ENCODE measurements at places on chromosomes 3 and 15.

GRCh38 chr3:64638981-64639481, 48.8 kb downstream of the ADAMTS9 start:
- no peak for DNase-seq

DNA sequence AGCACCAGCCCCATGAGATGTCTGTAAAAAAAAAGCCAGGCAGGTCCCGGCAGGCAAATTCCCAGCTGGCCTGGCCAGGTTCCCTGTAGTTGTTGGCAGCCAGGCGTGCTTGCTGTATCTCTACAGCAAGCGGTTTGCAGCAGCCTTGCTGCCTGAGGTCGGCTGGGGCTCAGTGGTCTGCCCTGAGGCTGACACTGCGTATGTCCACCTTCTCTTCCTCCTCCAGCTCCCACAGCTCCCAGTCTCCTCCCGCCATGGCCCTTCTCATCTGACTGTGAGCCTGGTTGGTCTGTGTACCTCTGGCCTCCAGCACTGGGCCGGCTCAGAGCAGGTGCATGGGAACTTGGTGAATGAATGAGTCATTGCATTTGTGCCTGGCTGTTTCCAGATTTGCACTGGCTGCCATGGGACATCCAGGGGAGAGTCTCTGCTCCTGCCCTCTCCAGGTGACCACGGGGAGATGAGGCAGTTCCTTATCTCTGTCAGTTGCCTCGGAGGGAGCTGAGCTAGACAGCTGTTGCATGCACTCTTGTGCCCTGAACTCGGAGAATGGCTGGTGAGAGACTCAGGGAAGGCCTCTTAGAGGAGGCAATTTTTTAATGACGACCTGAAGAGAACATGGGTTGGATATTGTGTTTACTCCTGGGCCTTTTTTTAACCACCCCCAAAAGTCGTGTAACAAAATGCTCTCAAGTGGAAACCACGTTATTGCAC, 43.0 kb downstream of the SPSB4 start:
- DNase-seq: no peak

DNA sequence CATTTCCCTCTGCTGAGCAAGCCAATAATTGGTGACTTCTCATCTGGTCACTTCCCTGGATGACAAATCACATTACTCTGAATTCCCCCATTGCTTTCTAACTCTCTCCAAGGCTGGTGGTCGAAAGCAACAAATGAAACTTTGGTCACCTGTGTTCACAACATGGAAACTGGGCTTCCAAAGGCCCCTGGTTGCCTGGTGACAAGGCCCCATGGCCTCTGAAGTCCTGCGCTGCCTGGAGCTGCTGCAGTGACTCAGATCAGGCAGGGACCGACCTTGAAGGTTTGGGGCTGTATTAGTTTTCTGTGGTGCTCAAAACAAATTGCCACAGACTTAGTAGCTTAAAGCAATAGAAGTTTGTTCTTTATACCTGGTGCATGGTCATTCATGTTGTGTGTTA, 345.3 kb downstream of the WDR72 start:
- no peak for DNase-seq

DNA sequence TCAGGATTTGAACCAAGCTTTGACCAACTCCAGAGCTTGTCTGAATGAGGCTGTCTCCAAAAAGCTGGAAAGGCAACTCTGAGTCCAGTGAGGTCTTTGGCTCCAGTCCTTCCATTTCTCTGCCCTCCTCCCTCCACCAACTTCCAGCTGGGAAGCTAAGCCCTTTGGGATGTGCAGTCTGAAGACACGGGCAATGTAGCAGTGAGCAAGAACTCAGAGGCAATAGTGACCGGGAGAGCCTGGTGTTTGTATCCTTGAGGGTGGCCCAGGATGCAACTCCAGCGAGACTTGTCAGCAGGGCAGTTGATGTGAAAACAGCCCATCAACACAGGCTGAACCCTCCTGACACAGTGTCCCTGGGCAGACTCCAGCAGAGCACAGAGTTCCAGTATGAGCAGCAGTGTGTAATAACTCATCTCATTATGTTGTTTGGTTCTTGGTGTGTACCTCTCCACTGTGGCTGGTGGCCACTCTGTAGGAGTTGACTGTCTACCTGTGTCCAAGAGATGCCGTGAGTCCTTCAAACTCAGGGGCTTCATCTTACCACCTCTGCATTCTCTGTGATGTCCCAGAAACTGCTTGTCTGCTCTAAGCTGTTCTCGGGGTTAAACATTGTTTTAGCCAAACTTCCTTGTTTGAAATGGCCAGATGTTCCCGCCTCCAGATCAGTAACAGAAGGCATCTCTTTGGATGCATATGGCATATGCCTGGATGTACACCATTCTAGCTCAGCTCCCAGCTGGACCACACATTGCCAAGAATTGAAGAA, 6.6 kb downstream of the CDCP1 start:
- DNase-seq: no peak

- DNase-seq: no peak
Measured at GRCh38 chr3:120907659-120908029, 361 bp upstream of the STXBP5L start.

- no peak for DNase-seq
Measured at GRCh38 chr3:175274474-175275218, 415.5 kb downstream of the NAALADL2 start.

GRCh38 chr15:36722555-36722954, 143.1 kb downstream of the CDIN1 start:
- DNase-seq: no peak

DNA sequence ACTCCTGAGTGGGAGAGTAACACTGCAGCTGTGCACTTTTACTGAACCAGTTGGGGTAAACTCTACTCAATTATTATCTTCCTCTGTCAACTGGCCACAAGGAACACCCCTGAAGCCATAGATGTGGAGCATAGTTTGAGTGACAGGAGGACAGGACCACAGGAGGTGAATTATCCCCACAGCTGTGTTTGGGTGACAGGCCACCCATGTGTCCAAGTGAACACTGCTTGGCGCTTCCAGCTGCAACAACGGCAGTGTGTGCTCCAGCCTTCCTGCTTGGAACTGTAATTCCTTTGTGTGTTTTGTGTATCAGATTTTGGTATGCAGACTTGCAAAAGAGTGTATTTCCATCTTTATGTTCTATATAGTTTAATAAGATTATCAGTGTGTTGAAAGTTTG, 20.2 kb upstream of the TSPAN3 start:
- no peak for DNase-seq

DNA sequence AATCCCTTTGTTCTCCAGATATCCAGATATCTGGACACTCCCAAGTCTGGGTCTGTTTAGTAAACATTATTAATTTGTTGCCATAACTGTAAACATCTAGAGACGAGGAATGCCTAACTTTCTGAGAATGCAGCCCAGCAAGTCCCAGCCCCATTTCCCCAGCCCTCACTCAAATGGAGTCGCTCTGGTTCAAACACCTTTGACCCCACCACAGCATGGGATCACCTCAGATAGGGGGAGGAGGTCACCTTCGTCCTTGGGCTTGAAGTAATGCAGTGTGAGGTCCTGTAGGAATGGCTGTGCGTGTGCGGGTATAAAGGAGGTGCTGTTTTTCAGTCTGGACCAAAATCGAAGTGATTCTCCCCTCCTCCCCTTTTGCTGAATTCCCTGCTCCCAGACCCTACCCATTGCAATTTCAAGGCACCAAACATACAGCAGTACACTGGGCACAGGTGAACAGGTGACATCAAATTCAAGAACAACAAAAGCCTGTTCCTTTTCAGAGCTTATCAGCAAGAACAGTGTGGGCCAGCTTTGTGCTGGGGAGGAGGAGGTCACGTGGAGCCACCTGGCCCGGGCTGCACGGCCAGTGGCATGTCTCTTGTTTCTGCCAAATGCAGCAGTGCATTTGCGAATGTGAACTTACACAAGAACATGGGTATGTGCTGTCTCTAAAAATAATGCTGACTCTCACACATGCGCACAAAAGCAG, 57.5 kb upstream of the TRPM1 start:
- no peak for DNase-seq

DNA sequence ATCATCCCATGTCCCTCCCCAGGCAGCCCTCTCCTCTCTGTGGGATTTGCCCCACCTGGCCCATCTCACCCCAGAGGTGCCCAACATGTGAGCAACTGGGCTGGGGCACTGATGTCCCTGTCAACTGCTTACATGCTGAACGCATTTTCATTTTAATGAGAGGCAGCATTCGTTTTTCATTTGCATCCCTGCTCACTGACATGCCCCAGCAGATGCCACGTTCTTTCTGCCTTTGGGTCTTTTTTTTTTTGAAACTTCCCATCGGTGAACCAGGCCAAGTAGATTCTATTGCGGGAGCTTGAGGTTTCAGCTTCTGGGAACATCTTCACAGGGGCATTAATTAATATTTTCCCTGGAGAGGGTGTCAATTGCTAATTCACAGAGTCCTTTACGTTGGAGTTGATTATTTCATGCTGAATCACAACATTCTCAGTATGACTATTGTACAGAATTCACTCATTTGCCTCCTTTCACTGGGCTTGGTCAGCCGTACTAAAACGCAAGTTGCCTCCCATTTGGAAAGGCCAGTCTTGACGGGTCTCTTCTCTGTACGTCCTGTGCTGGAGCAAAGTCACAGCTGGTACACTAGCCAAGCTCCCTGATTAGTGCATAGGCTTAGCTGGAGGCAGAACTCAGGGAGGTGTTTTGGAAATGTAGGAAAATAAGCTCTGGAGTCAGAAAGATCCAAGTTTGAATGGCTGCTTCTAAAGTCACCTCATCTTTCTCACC, 69.8 kb downstream of the CHRNA7 start:
- DNase-seq: no peak

DNA sequence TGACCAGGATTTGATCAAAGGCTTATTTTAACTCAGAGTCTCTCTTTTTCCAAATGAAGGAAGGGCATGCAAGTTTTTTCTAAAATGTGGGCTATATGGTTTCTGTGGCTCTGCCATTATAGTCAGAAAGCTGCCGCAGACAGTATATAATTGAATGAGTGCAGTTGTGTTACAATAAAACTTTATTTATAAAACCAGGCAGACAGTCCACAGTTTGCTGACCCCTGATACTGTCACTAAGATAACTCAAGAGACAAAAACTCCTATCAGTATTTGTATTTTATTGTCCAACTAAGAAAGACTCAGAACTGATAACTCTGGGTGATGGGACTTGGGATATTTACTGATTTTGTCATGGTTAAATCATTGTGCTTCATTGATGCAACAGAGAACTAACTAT, 4.9 kb downstream of the ALDH1A2 start:
- no peak for DNase-seq

GRCh38 chr3:40377822-40378221, 9.2 kb upstream of the ENTPD3 start:
- no peak for DNase-seq

- no peak for DNase-seq
Measured at GRCh38 chr3:162842549-162843216, 1346.1 kb downstream of the OTOL1 start.

GRCh38 chr3:114712728-114713492, 419.1 kb downstream of the TIGIT start:
- no peak for DNase-seq

DNA sequence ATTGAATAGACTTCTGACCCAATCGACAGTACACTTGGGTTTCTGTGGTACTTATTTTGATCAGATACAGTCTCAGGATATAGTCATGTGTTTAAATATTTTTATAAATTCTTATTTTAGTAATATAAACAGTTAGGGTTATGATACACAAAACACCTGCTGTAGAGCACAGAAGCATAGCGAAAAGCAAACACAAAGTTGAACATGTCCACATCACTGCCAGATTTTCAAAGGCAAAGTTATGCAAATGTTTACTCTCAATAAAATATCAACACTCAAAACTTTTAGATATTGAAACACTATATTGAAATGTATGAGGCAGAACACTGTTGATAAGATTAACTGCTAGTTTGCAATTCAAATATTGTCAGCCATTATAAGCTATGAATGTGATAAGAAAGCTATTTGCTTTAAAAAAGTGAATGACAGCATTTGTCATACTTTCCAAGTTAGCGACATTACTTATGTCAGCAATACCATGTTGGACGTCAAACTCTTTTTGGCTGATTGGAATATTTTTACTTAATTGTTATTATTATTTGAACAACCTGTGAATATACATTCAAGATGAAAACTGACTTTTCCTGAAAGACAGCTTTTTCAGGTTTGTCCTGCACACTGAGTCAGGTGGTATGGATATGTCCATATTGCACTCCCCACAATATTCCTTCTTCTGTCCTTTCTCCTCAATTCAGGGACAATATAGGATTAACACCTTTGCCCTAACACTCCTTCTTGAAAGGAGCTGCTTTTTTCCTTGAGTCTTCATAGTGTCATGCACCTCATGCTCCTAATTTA, 367.1 kb downstream of the EPHA3 start:
- DNase-seq: no peak

DNA sequence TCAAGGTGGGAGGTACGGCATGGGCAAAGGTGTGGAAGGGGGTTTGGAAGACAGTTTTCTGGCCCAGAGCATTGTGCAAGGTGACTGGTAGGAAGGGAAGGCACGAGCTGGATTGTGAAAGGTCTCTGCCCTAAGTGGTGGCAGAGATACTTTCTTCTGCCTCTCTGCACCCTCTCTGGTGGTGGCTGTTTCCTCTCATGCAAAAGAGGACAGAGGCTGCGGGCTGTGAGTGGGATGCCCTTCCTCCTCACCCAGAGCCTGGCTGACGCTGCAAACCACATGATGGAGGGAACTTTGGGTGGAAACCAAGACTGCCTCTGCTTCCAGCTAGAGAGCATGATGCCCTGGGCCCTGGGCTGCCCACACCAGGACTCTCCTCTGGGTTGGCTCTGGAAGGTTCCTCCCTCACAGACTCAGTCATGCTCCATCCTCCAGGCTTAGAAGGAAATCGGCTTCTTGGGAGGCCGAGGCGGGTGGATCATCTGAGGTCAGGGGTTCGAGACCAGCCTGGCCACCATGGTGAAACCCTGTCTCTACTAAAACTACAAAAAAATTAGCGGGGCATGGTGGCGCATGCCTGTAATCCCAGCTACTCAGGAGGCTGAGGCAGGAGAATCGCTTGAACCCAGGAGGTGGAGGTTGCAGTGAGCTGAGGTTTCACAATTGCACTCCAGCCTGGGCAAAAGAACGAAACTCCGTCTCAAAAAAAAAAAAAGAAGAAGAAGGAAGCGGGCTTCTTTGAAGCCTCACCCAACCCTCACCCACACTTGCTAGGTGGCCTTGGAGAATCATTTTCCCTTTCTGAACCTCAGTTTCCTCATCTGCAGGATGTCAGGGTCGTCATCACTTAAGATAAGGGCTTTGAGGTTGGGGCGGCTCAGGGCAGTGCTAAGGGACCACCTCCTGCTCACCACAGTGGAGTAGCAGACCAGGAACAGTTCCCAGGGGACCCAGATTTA, 8.3 kb downstream of the PSTPIP1 start:
- DNase-seq: peak; percentile 79

GRCh38 chr3:82392203-82392775, 630.8 kb upstream of the GBE1 start:
- no peak for DNase-seq

GRCh38 chr15:41603941-41604911, 45.2 kb downstream of the TYRO3 start:
- DNase-seq: peak; percentile 75

Data from CD4-positive, alpha-beta T cell treated with Interleukin-6 for 4 hours (primary cell).